ENCODE measurements at places on chromosomes 2 and 18. TPM values are rescaled to one million over a fixed set of nuclear protein-coding genes. Genes with fewer than 3 reads are reported as not detected.

DNA sequence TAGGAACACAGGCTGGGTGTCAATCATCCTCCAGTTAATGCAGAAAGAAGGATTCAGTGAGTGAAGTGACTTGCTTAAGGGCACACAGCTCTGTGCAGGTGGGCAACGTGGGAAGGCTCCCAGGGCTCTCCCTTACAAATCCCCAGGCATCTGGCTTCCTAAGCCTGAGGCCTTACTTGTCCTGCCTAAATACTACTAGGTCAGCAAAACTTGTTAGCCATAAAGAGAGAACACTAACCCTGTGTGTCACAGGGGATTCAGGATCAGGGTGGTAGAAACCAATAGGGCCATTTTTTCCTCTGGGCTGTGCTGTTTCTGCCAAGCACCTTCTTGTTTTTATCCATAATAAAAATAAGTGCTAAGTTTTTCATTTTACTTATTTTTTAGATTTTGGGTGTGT is 55.0 kb downstream of the GATA6 start:
- no peaks in the 10 kb centered on the region for H3K27me3 ChIP-seq
- no peaks in the 10 kb centered on the region for H3K4me1 ChIP-seq
- no peak for DNase-seq
- no peak overlapping the region for H3K4me3 ChIP-seq

DNA sequence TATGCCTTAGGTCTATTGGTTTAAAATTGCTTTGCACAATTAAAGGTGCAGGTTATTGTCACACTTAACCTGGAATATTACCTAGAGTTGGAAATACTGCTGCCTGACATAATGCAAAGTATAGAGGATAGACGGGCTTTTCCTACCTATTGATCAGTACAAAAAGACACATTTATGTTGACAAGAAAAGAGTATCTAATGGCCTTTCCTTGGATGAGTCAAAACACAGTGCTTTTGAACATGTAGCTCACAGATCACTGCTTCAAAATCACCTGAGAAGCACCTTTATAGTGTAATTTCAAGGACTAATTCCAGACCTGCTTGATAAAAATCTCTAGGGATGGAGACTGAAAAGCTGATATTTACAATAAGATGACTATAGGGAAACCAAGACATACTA is 262.8 kb downstream of the DCC start:
- DNase-seq: no peak
- no peak overlapping the region for H3K4me3 ChIP-seq
- H3K4me1 ChIP-seq: no peaks in the 10 kb centered on the region
- no peak overlapping the region for H3K27ac ChIP-seq

GRCh38 chr2:19139386-19139785 is 219.0 kb downstream of the OSR1 start:
- no peaks in the 10 kb centered on the region for H3K27me3 ChIP-seq
- no peak overlapping the region for H3K27ac ChIP-seq
- no peaks in the 10 kb centered on the region for H3K36me3 ChIP-seq
- no peak overlapping the region for H3K4me3 ChIP-seq
- DNase-seq: no peak
- no peaks in the 10 kb centered on the region for H3K4me1 ChIP-seq

GRCh38 chr2:156589381-156590079 is 153.4 kb downstream of the GPD2 start:
- H3K36me3 ChIP-seq: no peaks in the 10 kb centered on the region
- H3K27ac ChIP-seq: no peak overlapping the region
- DNase-seq: peak; percentile 46
- no peak overlapping the region for H3K4me3 ChIP-seq

The THSD7B gene
- not detected for total RNA-seq

DNA sequence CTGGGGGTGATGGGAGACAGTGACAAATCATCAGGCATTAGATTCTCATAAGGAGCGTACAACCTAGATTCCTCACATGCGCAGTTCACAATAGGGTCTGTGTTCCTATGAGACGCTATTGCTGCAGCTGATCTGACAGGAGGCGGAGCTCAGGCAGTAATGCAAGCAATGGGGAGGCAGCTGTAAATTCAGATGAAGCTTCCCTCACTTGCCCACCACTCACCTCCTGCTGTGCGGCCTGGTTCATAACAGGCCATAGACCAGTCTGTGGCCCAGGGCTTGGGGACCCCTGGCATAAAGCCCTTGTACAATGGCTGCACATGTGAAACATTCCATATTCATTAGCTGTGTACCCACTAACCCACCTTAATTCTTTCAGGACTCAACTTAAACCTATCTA is 18.0 kb downstream of the NMUR1 start:
- H3K27me3 ChIP-seq: no peaks in the 10 kb centered on the region
- H3K36me3 ChIP-seq: no peaks in the 10 kb centered on the region
- no peak overlapping the region for H3K27ac ChIP-seq
- no peak for DNase-seq
- no peak overlapping the region for H3K4me3 ChIP-seq
- peaks cover 12% of the 10 kb centered on the region for H3K4me1 ChIP-seq

DNA sequence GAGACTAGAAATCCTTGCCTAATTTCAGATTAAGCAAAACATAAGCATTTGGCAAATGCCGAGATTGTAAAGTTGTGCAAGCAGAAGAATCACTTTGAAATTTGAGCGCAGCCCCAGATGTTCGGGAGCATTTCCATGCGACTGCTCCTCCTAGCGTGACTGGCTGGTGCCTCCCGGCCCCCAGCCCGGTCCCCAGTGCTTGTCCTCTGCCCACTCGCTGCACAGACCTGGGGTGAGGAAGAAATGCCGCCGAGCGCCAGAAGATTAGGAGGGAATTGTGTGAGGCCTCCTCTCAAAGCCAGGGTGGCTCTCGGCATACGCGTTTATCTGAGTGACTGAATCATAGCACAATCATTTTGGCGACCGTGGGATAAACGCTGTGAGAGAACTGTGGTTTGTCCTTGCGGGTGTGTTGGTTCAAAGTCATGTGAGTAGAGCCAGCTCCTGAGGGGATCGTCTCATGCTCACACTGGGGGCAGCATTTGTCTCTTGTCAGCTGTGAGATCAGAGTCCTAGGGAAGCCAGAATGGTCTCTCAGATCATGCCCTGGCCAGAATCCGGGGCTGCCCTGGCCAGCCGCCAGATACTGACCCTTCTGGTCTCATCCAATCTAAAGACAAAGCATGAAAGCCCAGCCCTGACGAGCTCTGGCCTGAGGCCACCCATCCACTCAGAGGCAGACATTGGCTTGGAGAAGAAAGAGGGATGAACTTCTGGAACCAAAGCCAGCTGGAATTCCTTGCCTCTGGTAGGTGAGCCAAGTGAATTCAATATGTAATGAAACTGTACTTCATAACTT is 189.3 kb downstream of the SH3RF3 start:
- no peak overlapping the region for H3K27ac ChIP-seq
- DNase-seq: no peak
- no peaks in the 10 kb centered on the region for H3K36me3 ChIP-seq
